NCI-H1417 treated with DMSO at 0.1 percent for 48 hours (cell line): ENCODE measurements at places on chromosomes 16 and 17.

DNA sequence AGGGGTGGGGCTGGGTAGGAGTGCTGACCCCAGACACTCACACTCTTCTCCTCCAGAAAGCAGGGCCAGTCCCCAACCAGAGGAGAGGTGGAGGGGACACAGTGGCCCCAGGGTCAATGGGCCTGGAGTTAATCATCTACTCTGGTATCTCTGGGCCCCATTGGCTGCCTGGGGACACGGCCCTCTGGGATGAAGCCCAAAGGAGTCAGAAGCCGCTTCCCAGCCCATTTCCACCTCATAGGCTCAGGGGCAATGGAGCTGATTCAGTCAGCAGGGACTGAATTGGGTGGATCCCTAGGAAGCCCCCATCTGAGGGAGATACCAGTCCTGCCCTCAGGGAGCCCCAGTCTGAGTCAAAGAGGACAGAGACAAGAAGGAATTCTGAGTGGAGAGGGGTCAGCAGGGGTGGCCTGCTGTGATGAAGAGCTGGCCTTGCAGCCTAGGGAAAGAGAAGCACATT is 2.9 kb upstream of the NAGS start:
- no peak for DNase-seq

- no peak for DNase-seq
These were observed 8.0 kb upstream of the WFDC1 start for GRCh38 chr16:84286578-84287240.

GRCh38 chr16:85398050-85398451 is 215.1 kb upstream of the GSE1 start:
- DNase-seq: no peak

GRCh38 chr16:19523184-19523558 is 571 bp upstream of the CCP110 start:
- DNase-seq: no peak

GRCh38 chr17:78185981-78186691 is 716 bp downstream of the TK1 start:
- no peak for DNase-seq

DNA sequence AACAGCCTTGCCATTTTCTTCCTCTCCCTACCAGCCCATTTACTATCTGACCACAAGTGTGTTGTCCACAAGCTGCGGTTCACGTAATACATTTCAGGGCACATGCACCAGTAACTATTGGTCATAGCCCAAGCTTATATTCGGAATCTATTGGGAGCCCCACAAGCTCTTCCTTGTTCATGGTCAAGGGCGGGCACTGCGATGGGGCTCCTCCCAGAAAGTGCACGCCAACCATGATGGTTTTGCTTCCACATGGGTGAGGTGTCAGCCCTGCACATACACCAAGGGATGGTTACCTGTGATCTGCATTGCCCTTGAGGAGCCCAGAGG is 12.1 kb downstream of the THRA start:
- no peak for DNase-seq

DNA sequence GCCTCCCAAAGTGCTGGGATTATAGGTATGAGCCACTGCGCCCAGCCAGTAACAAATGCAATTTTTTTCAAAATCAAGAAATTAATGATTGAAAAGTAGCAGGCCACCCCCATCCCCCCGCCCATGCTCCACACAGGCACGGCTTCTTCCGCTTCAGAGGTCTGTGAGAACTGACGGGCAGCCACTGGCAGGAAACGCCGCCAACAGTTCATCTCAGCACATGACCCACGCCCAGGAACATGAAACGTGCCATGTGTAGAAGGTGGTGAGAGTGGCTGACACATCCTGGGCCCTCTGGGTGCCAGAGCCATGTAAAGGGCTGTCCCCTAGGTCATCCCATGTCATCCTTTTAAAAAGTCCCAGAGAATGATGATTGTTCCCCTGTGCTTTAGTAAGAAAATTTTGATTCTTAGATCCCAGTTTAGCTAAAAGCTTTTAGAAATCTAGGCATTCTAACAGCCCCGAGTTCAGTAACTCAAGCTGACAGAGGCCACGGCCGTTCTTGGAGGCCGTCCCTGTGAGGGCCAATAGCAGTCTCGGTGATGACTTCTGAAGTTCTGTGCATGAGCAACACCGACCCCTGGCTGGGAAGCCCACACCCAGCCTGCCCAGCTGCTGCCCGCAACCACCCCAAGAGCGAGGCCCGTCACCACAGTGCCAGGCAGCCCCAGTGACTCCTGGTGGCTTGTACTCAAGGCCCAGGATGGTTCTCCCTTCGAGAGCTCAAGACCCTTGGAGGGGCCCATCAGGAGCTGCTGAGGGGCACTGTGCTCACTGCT is 52.1 kb downstream of the KLHDC4 start:
- no peak for DNase-seq

DNA sequence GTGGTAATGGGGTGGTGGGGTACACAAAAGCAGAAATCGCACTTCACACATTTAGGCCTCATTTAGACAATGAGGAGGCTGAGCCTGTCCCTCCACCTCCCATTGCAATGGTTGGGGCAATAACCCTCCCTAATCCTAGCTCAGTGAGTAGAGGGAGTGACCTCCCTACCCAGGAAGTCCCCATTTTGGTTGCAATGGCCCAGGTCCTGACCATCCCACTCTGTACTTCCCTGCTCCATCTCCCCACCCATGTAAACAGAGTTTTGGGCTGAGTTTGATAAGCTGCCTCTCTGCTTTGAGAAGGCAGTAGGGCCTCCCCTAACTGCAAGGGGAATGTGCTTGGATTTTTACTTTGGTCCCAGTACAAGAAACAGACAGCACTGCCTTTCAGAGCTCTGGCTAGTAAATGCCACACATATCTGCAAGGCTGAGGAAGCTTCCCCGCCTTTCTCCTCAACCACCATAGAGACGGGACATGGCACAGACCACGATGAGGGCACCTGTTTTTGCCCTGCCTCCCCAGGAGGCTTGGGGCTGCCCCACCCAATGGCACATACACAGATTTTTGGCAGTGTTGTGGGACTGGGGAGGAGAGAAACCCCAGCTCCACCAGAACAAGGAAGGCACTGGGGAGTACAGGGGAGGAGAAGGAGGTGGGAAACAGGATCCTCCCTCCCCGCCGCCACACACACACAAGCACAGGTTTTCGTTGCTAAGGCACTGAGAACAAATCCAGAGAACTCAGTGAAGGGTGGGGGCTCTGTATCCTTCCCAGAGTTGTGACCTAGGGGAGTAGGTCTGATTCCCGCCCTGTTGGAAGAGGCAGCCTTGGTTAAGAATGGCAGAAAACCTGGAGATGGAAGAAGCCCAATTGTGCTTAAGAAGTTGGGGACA is 7.3 kb downstream of the VAT1 start:
- no peak for DNase-seq

- no peak for DNase-seq
These were observed 69.3 kb downstream of the KCNJ2 start for GRCh38 chr17:70238646-70239045.

GRCh38 chr16:86735727-86736126 is 157.4 kb downstream of the FOXL1 start:
- DNase-seq: no peak

DNA sequence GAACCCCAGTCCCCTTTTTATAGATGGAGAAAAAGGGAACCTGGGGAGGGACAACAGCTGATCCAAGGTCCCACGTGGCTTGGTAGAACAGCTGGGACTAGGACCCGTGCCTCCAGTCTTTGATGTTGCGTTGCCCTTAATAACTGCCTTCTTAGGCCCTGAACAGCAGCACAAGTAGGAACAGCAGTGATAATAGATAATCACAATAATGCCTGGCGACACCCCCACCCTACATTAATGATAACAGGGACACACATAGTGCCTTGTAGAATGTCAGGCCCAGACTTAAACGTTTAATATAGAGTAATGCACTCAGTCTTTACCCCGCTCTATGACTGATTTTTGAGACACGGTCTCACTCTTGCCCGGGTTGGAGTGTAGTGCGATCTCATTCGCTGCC is 96.4 kb downstream of the ABCC6 start:
- no peak for DNase-seq

GRCh38 chr17:5355421-5356129 is 63.9 kb downstream of the NUP88 start:
- no peak for DNase-seq

GRCh38 chr16:66996324-66996982 is 8.1 kb downstream of the CES4A start:
- no peak for DNase-seq

DNA sequence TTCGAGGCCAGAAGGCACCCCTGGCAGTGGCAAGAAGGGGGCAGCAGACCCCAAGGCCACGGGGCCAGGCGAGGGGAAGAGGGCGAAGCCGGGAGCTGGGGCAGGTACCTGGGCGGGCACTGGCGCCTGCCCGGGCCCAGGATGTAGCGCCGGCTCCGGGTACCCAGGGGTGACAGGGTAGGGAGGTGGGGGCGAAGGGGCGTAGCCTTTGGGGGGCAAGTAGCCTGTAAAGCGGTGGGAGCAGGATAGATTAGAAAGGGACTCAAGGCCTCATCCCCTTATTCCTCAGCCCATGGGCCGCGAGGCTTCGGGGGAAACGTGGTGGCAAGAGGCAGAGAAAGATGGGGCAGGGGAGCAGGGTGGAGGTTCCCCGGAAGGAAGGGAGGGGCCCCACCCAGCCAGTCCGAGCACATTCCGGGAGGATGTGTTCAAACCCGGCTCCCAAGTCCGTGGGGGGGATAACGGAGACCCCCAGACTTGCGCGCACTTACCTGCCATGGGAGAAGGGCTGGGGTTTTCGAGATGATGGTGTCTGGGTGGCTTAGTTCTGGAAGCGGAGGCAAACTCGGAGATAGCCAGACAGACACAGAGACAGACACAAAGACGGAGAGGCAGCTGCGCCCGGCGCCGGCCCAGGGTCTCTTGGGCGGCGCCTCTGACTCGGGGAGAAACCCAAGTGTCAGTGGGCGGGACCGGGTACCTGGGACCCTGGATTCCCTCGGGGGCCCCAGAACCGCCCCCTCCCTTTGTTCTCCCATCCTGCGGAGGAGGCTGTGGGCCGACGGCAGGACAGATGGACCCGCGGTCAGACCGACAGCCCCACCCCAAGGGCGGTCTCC is 493 bp downstream of the PLSCR3 start:
- no peak for DNase-seq

- no peak for DNase-seq
These were observed 105.5 kb downstream of the AXIN2 start for GRCh38 chr17:65455972-65456343.

DNA sequence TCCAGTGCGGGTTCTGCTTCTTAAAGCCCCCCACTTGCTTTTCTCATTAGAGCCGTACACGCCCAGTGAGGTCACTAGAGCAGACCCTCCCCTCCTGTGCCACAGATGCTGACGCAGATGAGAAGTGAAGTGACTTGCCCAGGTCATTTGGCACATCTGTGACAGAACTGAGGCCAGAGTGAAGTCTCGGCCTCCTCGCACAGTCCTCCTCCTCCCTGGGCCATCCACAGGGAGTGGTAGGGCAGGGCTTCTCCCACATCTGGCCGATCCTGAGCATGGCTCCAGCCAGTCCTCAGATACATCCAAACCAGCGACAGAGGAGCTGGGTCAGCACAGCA is 15.3 kb upstream of the TBX2 start:
- DNase-seq: no peak

GRCh38 chr16:29896841-29897240 is 2.5 kb downstream of the SEZ6L2 start:
- DNase-seq: no peak

DNA sequence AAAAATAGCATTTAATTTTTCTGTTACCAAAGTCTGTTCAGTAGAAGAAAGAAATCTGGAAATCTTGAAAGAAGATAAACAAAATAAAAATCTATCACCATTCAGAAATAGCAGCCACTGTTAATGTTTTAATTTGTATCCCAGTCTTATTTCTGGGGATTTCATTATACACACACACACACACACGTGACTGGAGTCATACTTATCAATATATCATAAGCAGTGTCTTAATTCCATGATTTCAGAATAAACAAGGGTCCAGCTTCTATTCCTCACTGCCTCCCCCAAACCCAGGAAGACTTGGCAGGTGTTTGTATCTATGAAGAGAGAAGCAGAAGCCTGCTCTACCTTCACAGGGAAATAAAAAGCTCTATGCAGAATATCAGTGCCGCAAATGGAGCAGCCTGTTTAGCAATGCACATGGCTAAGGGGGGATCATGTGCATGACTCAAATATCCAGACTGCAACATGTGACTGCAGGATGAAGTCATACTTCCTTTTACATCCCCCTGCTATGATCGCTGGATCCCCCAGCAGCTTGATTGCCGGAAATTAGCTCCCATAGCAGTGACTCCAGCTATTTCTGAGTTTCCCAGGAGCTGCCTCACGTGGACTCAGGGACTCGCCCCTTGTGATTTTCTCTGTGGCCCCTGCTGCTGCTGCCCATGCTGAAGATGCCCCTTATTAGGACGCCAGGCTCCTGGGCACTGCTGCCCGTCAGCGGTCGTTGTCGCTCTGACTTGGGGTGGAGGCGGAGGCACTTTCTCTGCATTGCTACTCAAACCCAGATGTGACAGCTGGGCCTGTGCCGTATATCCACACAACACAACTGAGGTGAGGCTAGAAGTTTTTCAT is 341.0 kb downstream of the CPPED1 start:
- DNase-seq: no peak

- DNase-seq: no peak
These were observed 12.5 kb downstream of the TLCD2 start for GRCh38 chr17:1697681-1698080.

DNA sequence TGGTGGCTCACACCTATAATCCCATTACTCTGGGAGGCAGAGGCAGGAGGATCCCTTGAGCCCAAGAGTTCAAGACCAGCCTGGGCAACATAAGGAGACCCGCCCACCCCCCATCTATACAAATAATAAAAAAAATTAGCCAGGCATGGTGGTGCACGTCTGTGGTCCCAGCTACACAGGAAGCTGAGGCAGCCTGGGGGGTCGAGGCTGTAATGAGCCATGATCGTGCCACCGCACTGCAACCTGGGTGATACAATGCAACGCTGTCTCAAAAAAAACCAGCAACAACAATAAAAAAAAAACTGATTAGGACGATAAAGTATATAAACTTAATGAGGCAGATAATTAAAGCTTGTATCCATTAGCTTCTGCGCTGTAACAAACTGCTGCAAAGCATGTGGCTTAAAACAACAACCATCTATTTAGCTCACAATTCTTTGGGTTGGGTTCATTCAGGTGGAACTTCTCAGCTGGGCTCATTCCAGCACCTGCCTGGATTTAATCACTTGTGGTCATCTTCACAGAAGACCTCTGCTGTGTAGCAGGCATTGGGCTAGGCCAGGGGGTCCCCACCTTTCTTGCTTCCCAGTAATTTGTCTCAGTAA is 45.8 kb downstream of the LCMT1 start:
- no peak for DNase-seq

DNA sequence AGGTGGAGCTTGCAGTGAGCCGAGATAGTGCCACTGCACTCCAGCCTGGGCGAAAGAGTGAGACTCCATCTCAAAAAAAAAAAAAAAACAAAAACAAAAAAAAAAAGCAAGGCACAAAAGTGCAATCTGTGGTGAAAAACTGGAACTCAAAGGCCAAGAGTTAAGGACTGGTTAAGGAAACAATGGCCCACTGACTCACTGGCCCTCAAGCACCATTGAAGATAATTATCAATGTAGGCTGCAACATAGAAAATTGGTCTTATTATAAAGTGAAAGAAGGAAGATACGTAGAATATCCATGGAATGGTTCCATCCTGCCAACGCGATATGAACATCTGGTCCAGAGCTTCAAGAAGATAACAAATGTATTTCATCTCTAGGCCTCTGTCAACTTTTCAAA is 444.2 kb downstream of the SOX9 start:
- no peak for DNase-seq
